Fibroblast of mammary gland (primary cell): ENCODE measurements at places on chromosomes 1 and 21.
A peak's percentile ranks its signal among the peaks of the same experiment; 100 is the strongest.

DNA sequence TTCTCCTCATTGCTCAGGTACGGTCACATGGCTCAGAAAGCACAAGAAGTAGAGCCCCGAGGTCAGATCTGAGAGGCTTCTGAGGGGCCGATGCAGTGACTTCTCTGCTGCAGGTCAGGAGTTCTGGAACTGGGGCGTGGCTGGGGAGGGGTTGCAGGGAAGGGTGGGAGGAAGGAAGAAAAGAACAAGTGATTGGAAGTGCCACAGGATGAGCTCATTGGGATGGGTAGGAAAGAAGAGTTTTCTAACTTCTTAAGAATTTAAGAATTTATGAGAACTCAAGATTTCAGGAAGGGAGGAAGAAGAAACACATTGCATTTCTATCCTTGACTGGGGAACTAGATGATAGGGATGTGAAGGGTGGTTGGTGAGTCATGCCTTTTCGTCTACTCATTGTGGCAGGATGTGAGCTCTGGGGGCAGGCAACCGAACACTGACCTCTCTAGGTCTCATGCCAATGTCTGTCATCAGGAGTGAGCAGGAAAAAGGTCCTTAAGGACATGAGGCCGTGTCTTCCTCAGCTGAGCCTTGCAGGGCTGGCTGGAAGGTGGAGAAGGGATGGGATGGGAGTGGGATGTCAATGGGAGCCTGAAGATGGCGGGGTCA is 497 bp downstream of the FCRLB start:
- peak; percentile 97 for DNase-seq

DNA sequence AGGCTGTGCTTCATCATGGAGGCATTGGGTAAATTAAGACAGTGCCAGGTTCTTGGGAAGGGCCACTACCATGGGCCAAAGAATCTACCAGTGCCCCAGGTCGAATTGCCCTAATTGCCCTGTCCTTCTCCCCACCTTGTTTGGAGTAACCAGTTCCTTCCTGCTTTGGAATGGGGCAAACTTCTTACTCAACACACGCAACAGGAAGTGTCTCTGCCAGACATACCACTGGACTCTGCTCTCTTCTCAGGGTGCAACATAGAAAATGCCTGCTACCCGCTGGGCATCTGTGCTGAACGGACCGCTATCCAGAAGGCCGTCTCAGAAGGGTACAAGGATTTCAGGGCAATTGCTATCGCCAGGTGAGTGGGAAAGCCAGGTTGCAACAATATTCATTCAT is 15.8 kb downstream of the CDA start:
- DNase-seq, result no peak

GRCh38 chr1:230047114-230047865 is 19.7 kb upstream of the GALNT2 start:
- DNase-seq, result no peak

GRCh38 chr1:178126741-178127185 is 32.9 kb downstream of the RASAL2 start:
- DNase-seq, result peak; percentile 98

DNA sequence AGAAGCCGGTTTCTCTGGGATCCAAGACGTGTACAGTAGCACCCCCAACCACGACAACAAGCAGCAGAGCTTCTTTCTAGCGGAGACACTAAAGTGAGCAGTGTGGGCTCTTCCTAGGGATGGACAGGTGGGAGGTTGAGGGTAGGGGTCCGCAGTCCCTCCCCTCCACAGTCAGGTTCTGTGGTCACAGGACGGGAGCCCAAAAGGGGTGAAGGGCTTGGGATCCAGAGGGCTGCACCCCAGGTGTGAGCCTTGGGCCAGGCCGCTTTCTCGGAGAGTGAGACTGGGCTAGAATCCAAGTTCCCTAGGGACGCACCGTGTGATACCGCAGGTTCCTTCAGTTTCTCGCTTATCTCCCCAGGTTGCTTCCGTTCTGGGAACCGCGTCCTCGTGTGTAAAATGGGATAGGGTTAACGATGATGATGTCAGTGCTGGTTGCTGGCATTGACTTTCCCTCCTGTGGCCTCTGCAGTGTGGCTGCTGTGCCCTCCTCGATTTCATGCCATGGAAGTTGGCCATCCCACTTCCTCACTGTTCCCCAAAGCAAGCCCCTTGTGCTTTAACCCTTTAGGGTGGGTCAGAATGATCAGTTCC is 17.3 kb upstream of the SELENON start:
- no peak for DNase-seq

DNA sequence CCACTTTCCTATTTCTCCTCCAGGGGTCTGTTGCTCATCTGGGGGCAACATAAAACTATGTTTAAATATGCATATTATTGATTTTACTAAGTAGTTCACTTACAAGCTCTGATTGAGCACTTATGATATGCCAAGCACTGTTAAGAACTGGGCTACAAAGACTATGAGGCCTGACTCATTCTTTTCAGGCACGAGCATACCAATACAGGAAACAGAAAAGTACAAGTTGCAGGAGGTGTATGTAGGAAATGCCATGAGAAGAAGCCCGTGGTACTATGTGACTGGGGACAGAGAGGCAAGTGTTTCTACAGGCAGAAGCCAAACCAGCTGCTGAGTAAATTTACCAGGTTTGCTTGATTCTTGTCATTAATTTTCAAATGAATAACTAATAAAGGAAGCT is 120.4 kb upstream of the PTGFR start:
- peak; percentile 91 for DNase-seq

- no peak for DNase-seq
Measured at GRCh38 chr21:31374395-31374794, 30.3 kb upstream of the TIAM1 start.

- peak; percentile 30 for DNase-seq
Measured at GRCh38 chr1:26826261-26827105, at the start of gene ZDHHC18. TSS of gene ZDHHC18 (plus strand) at chr1:26826688. CDS start at chr1:26826805, 117 bp downstream.

GRCh38 chr1:184425449-184426277 is 38.8 kb downstream of the C1orf21 start:
- peak; percentile 8 for DNase-seq

DNA sequence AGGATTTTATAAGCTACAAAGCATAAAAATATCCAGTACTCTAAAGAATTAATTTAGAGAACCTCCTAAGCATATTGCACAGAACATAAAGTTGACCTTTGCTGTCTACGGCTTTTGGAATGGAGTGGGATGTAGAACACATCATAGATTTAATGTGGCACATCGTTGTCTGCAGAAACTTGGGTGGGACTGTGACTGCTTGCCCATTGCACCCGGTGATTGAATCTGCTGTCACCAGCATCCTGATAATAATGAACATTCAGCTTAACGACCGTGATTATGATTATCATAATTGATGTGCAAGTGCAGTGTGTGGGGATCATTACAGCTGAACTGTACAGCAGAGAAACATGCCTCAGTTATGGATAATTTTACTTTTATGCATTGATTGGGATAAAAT is 181.9 kb downstream of the SPATA17 start:
- no peak for DNase-seq

DNA sequence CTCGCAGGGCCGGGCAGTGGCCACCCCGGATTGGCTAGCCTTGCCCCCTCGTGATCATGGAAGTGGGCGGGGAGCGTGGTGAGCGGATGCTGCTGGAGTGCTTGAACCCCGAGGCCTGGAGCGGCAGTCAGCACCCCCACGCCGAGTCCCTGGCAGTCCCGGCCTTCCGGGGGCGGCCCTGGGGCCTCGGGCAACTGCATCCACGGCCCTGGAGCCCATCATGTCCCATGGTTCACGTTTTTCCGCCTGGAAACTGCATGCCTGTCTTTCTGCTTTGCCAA is 45.6 kb downstream of the CDC7 start:
- DNase-seq, result no peak

GRCh38 chr1:96487394-96487793 is 234.2 kb upstream of the PTBP2 start:
- no peak for DNase-seq

DNA sequence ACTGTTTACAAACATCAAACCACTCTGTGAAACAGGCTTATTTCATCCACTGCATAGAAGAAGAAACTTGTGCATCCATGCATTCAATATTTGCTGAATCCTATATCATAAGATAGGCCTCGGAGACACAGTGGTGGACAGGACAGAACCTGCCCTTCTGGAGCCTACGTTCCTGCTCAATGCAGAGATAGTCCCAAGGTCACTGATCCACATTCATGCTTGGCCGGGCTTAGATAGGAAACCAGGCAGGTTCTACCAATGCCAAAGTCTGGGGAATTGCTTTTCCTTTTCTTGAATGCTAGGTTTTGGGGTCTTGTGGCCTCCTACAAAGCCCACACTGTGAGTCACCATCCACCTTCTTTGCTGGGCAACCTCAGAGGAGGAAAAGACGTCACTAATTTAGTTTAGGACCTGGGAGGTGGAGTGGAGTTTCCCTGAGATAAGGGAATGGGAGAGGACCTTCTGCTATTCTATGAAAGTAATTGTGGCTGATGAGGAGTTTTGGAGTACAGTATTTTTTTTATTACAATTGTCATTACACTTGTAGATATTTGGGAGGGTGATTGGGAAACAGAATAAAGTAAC is 99.7 kb upstream of the CD34 start:
- DNase-seq, result no peak

GRCh38 chr1:154579374-154579773 is 11.8 kb downstream of the CHRNB2 start:
- no peak for DNase-seq

GRCh38 chr1:34131396-34132160 is 33.5 kb downstream of the CSMD2 start:
- DNase-seq, result no peak

GRCh38 chr1:208211921-208212843 is 32.0 kb downstream of the PLXNA2 start:
- peak; percentile 28 for DNase-seq

- DNase-seq, result no peak
Measured at GRCh38 chr1:203026666-203027663, 674 bp downstream of the PPFIA4 start.

DNA sequence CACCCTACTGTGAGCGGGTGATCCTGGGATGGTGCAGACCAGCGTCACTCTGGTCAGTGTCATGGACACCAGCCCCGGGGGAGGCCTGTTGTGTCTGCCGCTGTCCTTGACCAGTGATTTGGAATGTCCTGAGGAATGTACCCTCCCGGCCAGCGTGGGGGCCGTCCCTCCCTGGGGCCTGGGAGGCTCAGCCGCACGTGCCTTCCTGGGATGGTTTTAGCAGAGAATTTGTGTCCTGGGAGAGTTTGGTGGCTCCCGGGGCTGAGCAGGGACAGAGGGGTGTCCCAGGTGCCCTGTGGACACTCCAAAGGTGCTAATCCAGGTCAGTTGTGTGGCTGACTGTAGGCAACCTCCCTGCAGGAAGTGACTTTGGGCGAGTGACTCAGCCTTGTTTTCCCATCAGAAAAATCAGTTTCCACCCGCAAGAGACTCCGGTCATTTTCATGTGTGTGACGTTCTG is 6.2 kb downstream of the ARHGEF16 start:
- DNase-seq, result no peak

DNA sequence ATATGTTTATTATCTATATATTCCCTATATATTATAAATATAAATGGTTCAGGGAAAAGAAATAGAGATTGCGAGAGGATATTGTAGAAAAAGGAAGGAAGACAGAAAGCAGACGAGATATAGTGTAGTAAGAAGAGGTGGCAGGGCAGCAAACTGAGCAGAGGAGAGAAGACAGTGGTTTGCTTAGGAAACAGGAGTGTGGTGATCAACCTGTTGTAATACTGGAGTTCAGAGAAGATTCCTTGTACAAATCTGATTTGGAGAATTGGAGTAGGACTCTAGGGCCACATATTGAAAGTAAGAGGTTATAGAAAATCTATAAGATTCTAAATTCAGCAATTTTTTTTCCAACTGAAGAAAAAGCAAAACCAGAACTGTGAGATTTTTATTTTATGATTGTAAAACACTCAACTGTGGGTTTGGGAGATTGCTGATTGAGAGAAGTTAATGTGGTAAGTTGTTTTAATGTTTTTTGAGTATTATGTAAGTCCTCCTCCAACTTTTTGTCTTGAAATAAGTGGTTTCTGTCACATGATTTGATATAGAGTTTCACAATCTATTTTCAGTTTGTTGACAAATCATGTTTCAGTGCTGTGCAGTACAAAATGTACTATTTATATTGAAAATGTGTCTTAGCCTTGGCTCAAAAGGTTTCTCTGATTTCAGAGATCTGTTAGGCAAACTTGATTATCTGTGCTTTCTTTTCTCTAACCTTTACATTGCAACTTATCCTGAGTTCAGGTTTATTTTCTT is 9.6 kb upstream of the AMY2B start:
- DNase-seq, result peak; percentile 59

GRCh38 chr1:31723828-31724359 is 20.1 kb upstream of the COL16A1 start:
- peak; percentile 77 for DNase-seq

GRCh38 chr1:237124856-237125462 is 83.0 kb downstream of the RYR2 start:
- no peak for DNase-seq

DNA sequence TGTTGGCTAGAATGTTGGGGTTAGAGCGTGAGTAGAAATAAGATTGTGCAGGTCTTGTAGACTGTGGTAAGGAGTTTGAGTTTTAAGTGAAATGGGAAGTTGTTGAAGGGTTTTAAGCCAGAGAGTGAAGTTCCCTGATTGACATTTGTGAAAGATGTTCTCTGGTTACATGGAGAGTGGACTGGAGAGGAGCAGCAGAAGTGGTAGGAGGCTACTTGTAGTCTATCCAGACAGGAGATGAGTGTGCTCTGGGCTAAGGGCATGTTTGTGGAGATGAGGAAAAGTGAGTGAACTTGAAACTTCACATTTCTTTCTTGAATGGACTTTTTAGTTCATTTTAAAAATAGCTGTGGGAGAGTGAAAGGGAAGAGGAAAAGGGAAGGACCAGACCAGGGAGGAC is 37.0 kb downstream of the F3 start:
- DNase-seq, result no peak

GRCh38 chr1:33358114-33358794 is 37.4 kb upstream of the A3GALT2 start:
- no peak for DNase-seq

DNA sequence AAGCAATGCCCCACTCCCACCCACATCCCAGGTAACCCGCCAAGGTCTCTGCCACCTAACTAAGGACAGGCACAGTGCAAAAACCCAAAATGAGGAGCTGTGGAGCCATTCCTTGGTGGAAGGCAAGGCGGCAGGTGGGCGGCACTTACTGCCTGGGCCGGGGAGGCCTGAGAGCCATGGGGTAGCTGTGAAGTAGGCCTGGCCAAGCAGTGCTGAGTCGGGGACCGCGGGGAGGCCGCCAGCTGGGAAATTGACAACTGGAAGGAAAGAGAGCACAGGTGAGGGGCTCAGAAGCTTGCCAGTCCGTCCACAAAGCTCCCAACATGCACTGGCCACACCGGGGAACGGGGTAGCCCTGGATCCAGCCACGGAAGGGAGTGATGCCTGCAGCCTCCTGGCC is 85.3 kb downstream of the NPHP4 start:
- DNase-seq, result no peak

- no peak for DNase-seq
Measured at GRCh38 chr1:242872521-242872920, 348.0 kb upstream of the PLD5 start.

- DNase-seq, result peak; percentile 94
Measured at GRCh38 chr21:46295996-46296752, 10.0 kb downstream of the YBEY start.

GRCh38 chr1:55352080-55352810 is 137.1 kb upstream of the USP24 start:
- peak; percentile 31 for DNase-seq

GRCh38 chr1:151970626-151971025 is 23.0 kb downstream of the S100A10 start:
- peak; percentile 91 for DNase-seq

GRCh38 chr1:55378582-55378981 is 163.4 kb upstream of the USP24 start:
- peak; percentile 61 for DNase-seq

GRCh38 chr1:19710825-19711611 is 46.3 kb downstream of the HTR6 start:
- no peak for DNase-seq
